GM10248 (cell line): ENCODE measurements at places on chromosomes 6 and 20.
A peak's percentile ranks its signal among the peaks of the same experiment; 100 is the strongest.

- no peak for DNase-seq
These were observed 244.2 kb upstream of the RIMS1 start for GRCh38 chr6:71642120-71642519.

GRCh38 chr20:62319346-62319909 lies 16.6 kb downstream of the ADRM1 start:
- no peak for DNase-seq

GRCh38 chr20:24590178-24590982 lies 121.0 kb downstream of the SYNDIG1 start:
- no peak for DNase-seq

DNA sequence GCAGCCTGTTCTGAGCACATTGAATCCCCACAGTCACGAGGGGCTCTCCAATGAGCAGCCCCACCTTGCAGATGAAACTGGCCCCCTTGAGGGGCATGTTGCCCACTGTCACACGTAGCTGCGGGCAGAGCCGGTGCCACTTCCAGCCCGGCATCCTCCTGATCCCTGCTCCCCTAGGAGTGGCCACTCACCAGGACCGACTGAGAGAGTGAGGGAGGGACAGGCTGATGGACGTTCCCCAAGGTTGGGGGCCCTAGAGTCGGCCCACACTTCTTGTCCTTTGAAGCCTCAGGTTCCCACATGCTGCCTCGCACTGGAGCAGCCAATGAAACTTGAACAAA lies 10.5 kb downstream of the ENTPD6 start:
- no peak for DNase-seq

- DNase-seq: no peak
These were observed 18.3 kb downstream of the C20orf173 start for GRCh38 chr20:35510951-35511735.

GRCh38 chr6:48825501-48826151 lies 637.4 kb downstream of the MMUT start:
- no peak for DNase-seq

- DNase-seq: no peak
These were observed 32.1 kb upstream of the NR2E1 start for GRCh38 chr6:108133594-108134179.

DNA sequence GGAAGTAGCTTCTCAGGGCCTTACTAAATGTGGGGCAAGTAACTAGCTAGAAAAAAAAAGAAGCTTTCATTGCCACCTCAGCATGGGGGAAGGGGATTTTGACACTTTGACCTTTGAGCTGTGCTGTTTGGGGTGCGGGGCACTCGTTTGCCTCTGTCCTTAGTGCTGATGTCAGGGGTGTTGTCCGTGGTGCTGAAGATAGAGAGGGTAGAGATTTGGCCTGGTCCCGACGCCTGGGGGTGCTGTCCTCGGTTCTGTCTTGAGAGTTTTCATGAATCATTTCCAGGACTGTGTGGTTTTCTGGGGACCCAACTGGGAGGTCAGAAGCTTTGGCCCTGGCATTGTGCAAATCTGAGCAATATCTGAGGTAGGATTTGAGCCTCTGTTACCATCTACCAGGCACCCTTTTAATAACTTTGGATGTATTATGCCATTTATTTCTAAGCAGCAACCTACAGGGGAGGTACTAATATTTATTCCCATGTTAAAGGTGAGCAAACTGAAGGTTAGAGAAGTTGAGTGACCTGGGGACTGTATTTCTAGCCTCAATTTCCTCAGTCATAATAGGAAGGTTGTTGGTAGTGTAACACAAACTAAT lies 78.0 kb downstream of the DLGAP4 start:
- peak; percentile 51 for DNase-seq

- no peak for DNase-seq
These were observed 449.4 kb downstream of the PTPRT start for GRCh38 chr20:42740226-42740870.

DNA sequence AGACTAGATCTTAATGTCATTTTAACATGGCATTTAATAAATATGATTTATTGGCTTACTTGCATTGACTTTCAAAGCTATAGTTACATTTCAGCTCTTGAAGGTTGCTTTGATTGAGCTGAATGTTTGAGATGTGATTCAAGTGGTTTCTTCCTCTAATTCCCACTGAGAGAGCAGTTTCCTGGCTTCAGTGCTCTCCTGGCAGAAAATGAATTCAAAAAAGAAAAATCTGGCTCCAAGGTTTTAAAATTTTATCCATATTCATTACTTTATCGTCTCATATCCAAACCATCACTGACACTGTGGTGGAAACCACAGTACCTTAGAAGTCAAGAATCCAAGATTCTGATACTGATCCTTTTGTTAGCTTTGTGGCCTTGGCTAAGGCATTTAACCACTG lies 263.1 kb upstream of the HSF2 start:
- DNase-seq: no peak

GRCh38 chr20:47758517-47759450 lies 26.5 kb downstream of the SULF2 start:
- DNase-seq: peak; percentile 33

- DNase-seq: peak; percentile 27
These were observed 146.7 kb upstream of the TAB2 start for GRCh38 chr6:149170564-149171452.

GRCh38 chr20:8049310-8049709 lies 29.7 kb upstream of the TMX4 start:
- DNase-seq: no peak

DNA sequence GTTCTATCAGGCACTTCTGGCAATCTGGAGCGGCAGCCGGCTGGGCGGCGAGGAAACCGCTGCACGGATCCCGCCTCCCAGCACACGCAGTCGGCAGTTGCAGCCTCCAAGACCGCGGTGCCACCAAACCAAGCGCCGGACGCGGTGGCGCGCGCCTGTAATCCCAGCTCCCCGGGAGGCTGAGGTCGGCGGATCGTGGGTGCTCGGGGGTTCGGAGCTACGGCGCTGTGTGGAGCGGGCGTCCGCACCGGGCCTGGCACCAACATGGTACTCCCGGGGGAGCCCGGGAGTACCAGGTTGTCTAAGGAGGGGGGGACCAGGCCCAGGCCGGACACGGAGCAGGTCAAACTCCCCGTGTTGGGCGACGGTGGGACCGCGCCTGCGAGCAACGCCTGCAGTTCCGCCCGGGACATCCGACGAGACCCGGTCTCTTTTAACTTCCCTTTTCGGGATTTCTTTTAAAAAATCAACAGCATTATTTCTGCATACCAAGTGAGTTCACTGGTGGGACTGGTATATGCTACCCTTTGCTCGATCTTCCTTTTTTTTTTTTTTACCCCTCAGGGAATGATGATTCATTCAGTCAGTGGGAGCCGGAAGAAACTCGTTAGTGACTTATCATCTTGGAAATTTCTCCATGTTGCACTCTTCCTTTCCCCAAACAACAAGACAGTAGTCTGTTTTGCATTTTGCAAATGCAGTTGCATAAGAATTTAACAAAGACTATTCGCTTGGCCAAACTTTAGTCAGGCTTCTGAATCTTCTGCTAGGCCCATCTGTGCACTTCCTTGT lies 27.6 kb downstream of the ZNF311 start:
- peak; percentile 32 for DNase-seq

DNA sequence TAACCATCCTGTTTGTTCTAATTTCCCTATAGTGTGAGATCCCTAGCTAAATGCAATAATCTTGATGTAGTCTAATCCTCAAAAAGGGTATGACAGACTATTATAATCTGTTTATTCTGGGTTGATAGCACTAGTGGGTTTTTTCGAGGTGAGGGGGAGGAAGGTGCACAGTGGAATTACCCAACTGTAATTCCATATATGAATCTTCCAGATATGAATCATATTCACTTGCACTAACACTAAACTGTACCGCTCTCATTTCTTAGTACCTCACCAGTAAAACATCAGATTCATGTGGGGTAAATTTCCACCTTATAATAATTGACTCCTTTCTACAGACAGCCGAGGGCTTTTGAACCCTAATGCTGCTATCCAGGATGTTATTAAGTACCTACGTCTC lies 16.5 kb downstream of the NCOA7 start:
- DNase-seq: no peak

DNA sequence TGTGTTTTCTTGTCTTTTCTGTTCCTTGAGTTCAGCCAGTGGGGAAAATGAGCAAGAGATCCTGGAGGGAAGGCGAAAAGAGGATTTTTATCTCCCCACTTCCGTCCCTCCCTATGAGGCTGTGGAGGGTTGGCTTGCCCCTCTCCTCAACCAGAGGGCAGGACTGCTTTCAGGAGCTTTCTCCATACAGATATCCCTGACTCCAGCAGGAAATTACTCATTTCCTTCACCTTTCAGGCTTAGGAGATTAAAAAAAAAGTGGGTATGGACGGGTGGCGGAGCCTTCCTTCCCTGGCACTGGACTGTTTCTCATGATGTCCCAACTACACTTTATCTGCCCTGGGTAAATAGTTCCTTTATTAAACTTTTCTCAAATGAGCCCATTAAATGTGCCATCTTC lies 241.2 kb downstream of the FRK start:
- no peak for DNase-seq
